T-helper 2 cell (primary cell): ENCODE measurements at places on chromosomes 2 and 18.

GRCh38 chr2:219541611-219542180 is 1.9 kb downstream of the CHPF start:
- peak; percentile 80 for DNase-seq

DNA sequence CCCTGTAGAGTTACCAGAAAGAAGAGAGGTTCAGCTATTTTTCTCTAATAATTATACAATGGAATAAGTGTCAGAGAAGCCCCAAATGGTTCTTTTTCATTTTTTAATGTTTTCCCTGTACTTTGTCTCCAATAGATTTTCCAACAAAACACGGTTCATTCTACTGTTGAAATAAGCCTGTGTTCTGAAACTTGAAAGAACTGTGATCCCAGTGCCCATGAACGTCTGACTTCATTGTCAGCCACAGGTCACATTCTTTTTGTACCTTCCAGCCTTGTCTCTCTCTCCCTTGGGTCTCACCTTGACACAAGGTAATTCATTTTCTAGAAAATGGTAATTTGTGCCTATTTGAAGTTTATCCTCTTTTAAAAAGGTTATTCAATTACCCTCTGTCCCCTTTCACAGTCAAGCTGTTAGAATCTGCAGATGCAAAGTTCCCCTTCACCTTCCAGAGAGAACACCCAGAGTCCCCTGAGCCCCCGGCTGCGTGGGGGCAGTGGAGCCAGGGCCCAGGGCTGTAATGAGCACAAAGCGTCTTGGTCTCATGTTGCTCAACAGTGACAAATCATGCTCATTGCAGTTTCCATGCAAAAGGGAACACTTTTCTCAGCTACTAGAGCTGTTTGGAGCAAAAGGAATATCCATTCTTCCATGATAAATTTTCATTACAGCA is 115.2 kb downstream of the SPHKAP start:
- no peak for DNase-seq

GRCh38 chr2:167675906-167676305 is 571.5 kb downstream of the STK39 start:
- DNase-seq, result no peak

DNA sequence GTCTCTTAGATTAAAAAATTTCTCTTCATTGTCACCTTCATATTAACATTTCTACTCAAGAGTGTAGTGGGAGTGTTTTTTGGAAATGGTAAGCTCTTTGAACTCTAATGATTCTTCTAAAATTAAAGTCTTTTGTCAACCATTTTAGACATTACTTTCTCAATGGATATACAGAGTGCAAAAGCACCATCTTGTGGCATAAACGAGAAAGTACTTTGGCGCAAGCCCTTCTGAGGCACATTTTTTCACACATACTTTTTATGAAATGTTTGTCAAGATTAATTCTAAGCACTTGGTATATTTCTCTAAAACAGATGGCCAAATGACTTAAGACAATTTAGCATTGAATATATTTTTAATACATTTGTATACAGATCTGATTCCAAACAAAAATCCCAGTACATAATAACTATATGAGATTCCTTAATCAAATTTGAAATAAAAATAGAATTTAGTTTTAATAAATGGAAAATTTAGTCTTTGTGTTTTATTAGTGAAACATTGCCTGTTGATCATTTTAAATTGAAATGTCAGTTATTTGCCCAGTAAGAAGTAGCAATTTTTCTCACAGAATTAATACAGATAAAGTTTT is 63.3 kb upstream of the GALNT5 start:
- no peak for DNase-seq
